Posterior vena cava (tissue), 2 donors: ENCODE measurements at places on chromosomes 16 and 17. TPM values are rescaled to one million over a fixed set of nuclear protein-coding genes. Genes with fewer than 3 reads are reported as not detected.

DNA sequence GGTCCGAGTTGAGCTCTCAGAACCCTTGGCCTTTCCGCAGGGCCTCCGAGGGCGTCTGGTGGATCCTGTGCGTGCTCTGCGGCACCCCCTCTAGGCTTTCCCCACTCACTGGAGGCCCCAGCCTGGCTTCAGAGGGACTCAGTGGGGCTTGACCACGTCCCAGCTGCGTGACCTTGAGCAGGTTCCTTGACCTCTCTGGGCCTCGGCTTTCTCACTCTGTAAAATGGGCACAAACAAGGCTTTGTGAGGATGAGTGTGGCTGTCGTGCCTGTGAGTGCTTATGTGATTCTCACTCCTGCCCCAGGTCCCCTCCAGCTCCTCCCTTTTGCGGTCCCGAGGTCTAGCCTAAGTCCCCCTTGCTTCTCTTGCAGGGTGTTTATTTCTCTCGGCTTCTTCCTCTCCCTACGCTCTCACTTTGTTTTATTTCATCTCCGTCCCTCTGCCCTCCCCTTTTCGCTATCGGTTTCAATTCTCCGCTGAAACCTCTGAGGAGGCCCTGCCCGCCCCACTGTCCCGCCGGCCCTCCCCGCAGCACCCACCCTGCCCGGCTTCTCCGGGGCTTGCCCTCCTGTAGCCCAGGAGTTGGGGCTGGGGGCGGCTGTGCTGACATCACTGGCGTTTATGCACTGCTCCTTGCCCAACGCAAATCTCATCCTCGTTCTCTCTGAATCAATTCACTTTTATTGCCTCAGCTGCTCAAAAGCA, 82.3 kb upstream of the CBX4 start:
- DNase-seq: no peak

The NEUROD2 gene
- total RNA-seq: not detected

DNA sequence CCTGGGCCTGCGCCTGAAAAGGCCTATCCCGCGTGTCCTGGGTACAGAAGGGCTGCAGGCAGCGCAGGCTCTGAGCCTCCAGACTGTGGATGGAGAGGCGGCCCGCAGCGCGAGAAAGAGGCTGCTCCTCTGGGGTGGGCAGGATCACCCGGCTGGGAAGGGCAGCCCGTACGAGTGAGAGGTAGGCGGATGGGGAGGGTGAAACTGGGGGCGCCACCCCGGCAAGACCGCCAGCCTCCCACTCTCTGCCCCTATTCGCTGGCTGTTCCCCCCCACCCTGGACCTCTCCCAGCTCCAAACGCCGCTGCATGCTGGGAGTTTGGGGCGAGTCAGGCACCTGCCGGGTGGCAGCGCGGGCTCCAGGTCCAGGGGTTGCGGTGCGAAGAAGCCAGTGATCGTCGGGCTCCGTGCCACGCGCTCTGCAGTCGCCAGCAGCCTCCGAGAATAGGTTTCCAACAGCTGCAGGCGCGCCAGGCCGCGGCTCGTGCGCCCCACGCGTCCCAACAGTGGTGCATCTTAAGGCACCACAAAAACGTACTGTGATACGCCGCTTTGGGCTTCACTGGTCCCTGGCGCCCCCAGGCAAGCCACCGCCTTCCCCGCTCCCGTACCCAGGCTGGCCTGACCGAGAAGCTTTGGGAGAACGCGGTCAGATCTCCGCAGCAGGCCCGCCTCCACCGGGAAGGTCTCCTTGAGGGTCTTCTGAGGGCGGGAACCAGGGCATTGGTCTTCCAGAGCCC, 1.1 kb downstream of the NOXO1 start:
- no peak for DNase-seq

The KCNJ18 gene
- total RNA-seq: not detected

The CAMKK1 gene
- 7.1 TPM for total RNA-seq

DNA sequence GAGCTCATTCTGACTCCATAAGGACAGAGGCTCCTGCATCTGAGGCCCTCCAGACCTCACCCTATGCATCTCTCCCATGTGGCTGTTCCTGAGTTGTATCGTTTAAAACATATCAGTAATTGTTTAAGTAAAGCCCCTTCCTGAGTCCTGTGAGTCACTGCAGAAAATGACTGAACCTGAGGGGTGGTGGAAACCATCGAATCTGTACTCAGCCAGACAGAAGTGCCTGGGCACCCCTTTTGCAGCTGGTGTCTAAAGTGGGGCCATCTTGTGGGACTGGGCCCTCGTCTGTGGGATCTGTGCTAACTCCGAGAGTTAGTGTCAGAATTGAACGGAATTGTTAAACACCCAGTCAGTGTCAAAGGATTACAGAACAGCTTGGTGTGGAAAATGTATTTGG, 25.4 kb downstream of the CMTM3 start:
- peak; percentile 6 for DNase-seq

The PRSS33 gene
- total RNA-seq: not detected

DNA sequence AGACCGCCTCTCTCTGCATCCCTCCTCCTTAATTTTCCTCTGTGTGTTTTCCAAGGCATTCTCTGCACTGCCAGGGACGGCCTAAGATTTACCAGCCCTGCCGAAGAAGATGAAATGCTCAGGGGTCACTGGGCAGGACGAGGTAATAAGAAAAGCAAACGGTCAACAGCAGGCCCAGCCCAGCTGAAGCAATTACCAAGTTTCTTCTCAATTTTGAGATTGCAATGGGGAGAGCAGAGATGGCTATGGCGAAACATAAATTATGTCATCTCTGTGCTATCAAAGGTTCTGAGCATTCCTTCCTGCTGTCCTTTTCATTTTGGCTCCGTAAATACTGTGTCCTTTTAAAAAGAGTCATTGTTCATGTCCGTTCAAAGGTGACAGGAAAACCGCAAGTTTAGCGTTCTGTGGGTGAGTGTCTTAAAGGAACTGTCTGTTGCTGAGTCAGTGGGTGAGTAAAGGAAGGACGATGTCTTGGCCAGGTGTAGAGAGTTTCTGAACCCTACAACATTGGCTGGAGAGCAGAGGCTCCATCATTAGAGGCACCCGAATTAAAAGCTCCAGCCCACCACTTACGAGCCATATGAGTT, 753.9 kb upstream of the EEF2KMT start:
- DNase-seq: no peak

DNA sequence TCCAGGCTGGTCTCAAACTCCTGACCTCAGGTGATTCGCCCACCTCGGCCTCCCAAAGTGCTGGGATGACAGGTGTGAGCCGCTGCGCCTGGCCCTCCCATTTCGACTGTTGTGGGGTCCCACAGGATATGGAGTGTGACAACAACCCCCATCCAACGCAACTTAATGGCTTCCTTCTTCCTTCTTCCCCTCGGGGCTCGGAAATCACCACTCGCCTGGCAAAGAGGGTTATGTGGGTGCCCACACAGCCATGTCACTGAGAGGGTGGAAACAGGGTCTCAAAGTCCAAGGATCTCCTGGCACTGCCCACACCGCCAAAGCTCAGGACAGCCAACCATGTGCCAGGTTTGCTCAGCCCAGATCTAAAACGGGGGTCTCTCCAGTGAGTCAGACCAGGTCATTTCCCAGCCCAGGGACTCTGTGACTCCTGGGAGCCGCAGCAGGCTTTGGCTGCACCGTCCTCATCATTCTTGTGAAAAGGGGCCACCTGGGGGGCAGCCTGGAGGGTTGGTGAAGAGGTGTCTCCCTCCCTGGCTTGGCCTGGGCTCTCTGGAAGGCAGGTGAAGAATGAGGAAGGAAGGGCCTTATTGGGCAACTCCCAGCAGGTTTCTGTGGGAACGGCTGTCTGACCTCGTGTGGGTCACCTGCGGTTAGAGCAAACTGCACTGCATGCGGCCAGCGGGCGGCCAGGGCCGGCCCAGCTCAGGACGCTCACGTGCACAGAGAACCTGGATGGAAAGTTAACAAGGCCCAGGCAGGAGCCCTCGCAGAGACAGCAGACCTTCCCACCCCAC, 25.3 kb upstream of the LITAF start:
- DNase-seq: peak; percentile 81

DNA sequence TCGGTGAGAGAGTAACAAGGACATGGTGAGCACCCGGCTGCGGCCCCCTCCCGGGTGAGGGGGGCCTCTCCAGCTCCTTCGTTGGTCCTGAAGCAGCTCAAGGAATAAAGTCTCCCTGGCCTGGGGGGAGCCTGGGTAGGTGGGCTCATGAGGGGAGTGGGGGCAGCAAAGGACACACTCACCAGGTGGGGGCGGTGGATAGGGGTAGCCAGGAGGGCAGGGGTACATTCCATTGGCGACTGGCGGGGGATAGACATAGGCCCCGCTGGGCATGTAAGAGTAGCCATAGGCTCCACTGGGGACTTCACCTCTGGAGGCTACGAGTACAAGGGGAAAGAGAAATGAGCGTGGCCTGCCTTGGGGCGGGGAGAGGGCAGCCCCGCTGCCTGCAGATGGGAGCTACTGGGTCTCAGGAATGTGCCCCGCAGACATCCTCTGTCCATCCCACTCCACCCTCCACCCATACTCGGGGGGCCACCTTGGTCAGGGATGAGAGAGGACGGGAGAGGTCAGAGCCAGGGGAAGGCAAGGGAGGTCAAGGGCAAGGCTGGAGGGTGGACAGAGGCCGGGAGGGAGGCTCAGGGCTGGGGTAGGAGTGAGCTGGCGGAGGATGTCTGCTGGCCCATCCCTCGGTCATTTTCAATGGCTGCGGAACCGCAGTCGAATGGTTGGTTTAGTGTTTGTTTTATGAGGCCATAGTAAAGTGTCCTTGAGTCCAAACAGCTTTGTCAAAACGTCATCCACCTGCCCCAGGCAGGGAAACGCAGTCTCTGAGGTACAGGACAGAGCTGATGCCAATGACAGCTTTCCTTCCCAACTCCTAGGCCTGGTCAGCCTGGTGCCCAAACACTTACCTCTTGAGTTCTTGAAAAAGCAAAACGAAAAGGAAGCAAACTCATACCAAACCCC, 3.7 kb upstream of the UNC13D start:
- no peak for DNase-seq

The TERB1 gene
- total RNA-seq: not detected

The ERN2 gene
- not detected for total RNA-seq

- DNase-seq: no peak
Measured at GRCh38 chr16:10581507-10581906, 1.1 kb upstream of the EMP2 start.

The TNK1 gene
- 1.8 TPM for total RNA-seq

DNA sequence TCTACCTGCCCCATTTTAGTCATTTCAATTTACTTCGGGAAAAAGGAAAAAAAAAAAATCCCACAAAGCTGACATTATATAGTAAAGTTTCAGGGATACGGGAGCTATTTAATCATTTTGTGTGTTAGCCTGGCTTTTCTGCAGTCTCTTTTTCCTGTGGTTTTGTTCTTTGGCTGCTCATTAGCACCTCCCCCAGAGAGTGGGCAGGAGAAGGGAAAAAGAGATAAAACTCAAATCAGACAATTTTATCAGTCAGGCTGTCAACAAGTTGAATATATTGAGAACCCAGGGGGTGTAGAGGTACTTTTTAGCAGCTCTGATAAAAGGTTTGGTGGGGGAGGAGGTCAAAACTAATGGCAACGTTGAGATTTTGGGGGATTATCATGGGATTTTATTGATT, 559.0 kb upstream of the PSMD7 start:
- no peak for DNase-seq

- no peak for DNase-seq
Measured at GRCh38 chr16:77675464-77676324, 46.6 kb upstream of the NUDT7 start.

The POLR2C gene
- total RNA-seq: 39.4 TPM

- DNase-seq: no peak
Measured at GRCh38 chr17:68384471-68384870, 72.8 kb downstream of the WIPI1 start.

- DNase-seq: no peak
Measured at GRCh38 chr16:73853968-73854367, 442.6 kb upstream of the PSMD7 start.

DNA sequence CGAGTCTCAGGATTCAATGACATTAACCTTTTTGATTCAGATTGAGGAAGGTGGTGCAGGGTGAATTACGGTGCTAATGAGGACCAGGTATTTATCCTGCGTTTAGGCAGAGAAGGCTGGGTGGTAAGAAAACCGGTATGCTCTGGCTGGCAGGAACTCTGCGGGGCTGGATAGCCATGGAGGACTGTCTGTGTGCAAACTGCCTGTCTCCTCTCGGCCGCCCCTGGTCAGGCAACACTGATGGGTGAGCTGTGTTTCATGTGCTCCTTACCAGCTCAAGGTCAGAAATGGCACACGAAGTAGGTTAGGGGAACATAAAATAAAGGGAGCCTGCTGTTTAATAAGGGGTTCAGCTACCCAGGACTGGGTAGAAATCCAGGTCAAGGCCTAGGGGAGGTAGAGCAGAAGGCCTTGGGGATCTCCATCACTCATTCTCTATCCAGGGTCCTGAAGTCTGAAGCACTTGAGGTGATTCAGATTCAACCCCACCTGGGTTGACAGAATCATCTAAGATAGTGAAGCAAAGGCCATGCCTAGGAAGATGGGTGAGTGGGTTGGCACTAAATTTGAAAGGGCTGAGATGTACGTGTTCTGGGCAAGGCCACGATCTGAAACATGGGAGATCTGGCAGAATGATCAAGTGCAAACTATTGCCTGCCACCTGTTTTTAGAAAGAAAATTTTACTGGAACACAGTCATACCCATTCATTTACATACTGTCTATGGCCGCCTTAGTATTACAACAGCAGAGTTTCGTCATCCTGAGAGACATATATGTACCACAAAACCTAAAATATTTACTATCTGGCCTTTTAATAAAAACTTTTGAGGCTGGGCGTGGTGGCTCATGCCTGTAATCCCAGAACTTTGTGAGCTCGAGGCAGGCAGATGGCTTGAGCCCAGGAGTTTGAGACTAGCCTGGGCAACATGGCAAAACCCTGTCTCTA, 292.5 kb downstream of the XYLT1 start:
- DNase-seq: no peak

- no peak for DNase-seq
Measured at GRCh38 chr16:89316701-89317100, 99.2 kb downstream of the ZNF778 start.

GRCh38 chr16:88005968-88006367, 54.7 kb downstream of the BANP start:
- peak; percentile 62 for DNase-seq

GRCh38 chr16:74035816-74036215, 260.8 kb upstream of the PSMD7 start:
- DNase-seq: no peak

The ESRP2 gene
- total RNA-seq: not detected

DNA sequence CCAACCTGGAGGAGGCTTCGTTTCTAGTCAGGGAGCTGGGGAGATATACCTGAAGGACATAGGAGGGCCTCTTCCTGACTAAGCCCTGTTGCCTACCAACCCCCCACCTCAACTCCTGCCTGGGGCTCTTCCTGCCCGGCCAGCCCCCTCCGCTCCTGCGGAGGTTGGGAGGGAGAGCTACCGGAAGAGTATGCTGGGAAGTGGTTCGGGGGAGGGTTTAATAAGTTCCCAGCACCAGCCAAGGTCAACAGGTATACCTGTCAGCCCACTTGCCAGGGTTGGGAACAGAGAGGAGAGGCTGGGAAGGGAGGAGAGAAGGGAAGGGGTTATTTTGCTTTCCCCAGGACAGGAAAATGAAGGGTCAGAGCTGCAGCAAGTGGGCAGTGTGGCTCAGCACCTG, 4.7 kb downstream of the PPP1R1B start:
- no peak for DNase-seq

GRCh38 chr16:79687249-79688130, 87.0 kb upstream of the MAF start:
- DNase-seq: no peak
